Activated CD4-positive, alpha-beta T cell treated with anti-CD3 and anti-CD28 coated beads, Interleukin-2, amount 10 ng/mL, durations not matched to agents 7 days and 5 days (primary cell): ENCODE measurements at places on chromosomes 11 and 22. TPM values are rescaled to one million over a fixed set of nuclear protein-coding genes. Genes with fewer than 3 reads are reported as not detected.
A peak's percentile ranks its signal among the peaks of the same experiment; 100 is the strongest.

The GAB4 gene
- total RNA-seq = not detected

The IGSF9B gene
- 142 TPM for total RNA-seq

The FXYD6 gene
- total RNA-seq = not detected

The MMP12 gene
- total RNA-seq = not detected

DNA sequence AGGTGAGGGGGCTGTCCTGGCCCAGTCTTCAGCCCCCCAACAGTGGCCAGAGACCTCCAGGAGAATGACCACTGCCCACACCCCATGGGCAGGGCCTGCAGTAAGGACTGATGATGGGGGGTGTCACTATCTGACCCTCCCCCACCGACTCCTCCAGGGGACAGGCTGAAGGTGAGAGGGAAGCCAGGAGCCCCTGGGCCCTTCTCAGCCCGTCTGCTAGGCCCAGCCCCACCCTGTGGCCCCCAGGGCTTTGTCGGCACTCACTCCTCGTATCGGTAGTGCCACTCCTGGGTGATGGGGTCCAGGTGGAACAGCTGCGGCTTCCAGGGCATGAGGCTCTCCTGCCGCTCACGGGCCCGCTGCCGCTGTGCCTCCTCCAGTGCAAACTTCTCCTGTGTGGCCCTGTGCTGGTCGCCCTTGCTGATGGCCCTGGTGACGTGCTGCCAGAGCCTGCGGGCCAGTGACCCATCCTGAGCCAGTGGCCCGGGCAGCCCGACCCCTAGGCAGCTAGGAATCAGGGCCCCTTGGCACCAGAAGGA lies 35.4 kb upstream of the CARS1 start:
- no peaks in the 10 kb centered on the region for H3K36me3 ChIP-seq
- peaks cover 7% of the 10 kb centered on the region for H3K4me1 ChIP-seq
- H3K27me3 ChIP-seq = no peaks in the 10 kb centered on the region
- no peak overlapping the region for H3K4me3 ChIP-seq
- no peak overlapping the region for H3K27ac ChIP-seq

- peak overlapping the region; percentile 96 for H3K27ac ChIP-seq
- no peak for DNase-seq
- no peak overlapping the region for H3K4me3 ChIP-seq
- peaks cover 12% of the 10 kb centered on the region for H3K36me3 ChIP-seq
These were observed 11.3 kb downstream of the PLAAT2 start for GRCh38 chr11:63551889-63552266.

GRCh38 chr22:39446239-39446721 lies 10.5 kb upstream of the MGAT3 start:
- peaks cover 13% of the 10 kb centered on the region for H3K36me3 ChIP-seq
- peaks cover 1% of the 10 kb centered on the region for H3K27me3 ChIP-seq
- H3K27ac ChIP-seq = peak overlapping the region; percentile 99
- H3K4me1 ChIP-seq = peaks cover 60% of the 10 kb centered on the region
- peak overlapping the region; percentile 91 for H3K4me3 ChIP-seq
- peak; percentile 14 for DNase-seq

- H3K4me3 ChIP-seq = no peak overlapping the region
- peaks cover 33% of the 10 kb centered on the region for H3K36me3 ChIP-seq
- no peak for DNase-seq
- H3K27ac ChIP-seq = no peak overlapping the region
These were observed 32.8 kb upstream of the NUP50 start for GRCh38 chr22:45130891-45131290.

The RASD2 gene
- not detected for total RNA-seq

The GPHA2 gene
- not detected for total RNA-seq

The RAG2 gene
- total RNA-seq = not detected

The SLC37A2 gene
- total RNA-seq = 0.73 TPM

The HIRA gene
- total RNA-seq = 45.0 TPM

The APLNR gene
- total RNA-seq = not detected

DNA sequence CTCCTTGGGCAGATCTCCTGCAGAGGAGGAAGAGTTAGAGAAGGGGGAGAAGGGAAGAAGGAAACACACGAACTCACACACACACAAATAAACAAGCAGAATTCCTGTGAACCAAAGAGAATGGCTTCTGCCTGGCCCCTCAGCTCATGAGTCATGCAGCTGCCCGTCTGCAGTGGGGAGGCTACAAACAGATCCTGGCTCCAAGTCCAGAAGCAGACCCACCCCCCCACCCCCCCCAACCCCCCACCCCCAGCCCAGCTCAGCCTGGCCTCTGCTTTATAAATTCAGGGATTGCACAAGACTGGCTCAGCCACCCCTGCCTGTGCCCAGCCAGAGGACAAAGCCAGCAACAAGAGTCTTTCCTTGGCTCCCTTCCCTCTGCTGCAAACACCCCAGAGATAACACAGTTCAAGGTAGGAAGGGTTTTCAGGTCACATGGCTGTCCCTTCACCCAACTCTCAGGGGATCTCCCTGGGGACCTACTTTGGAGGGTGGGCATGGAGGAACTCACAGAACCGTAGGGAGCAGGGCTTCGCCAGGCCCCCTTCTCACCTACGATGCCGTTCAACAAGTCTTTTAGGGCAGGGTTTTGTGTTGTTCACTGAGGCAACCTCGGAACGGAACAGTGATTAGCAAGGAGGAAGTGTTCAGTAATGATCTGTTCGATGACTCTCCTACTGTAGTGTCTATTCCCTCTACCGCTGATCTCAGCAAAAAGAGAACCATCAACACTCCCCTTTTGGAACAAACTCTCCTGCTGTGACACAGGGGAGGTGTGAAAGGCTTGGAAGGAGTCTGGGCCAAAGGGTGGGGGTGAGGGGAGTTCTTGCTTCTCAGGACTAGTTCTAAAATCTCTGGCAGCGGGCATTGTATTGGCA lies 35.5 kb downstream of the RPL27A start:
- H3K27ac ChIP-seq = no peak overlapping the region
- H3K27me3 ChIP-seq = peaks cover 3% of the 10 kb centered on the region
- no peaks in the 10 kb centered on the region for H3K36me3 ChIP-seq
- no peak for DNase-seq
- no peaks in the 10 kb centered on the region for H3K4me1 ChIP-seq
- no peak overlapping the region for H3K4me3 ChIP-seq

DNA sequence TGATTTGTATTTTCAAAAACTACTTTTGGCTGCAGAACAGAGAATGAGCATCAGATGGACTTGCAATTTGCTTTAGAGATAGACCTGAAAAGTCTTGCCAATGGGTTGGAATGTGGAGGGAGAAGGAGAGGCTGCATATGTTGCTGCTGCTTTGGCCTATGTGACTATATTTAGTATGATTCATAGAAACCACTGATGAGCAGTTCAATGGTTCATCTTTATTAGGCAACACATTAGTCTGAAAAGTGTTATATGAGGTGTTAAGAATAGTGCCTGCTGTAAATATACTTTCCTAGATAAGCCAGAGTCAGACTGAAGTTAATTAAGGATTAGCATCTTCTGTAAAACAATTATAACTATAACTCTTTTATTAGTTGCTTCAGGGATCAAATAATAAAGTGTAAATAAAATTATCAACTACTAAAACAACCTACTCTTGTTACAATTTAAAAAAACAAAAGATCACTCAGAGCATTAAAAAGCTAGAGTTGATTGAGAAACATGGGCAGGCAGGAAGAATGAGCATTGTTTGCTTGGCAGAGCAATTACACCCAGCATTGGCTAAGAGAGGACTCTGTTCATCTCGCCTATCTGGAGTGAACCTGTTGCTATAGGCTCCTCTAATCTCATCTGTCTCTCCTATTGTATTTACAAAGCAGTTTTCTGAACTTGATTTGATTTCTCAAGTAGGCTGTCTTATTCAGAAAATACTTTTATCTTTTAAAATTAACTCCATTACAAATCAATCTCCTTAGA lies 36.3 kb downstream of the HORMAD2 start:
- no peak for DNase-seq
- H3K4me1 ChIP-seq = peaks cover 37% of the 10 kb centered on the region
- H3K27ac ChIP-seq = no peak overlapping the region
- no peaks in the 10 kb centered on the region for H3K27me3 ChIP-seq
- peaks cover 3% of the 10 kb centered on the region for H3K36me3 ChIP-seq

DNA sequence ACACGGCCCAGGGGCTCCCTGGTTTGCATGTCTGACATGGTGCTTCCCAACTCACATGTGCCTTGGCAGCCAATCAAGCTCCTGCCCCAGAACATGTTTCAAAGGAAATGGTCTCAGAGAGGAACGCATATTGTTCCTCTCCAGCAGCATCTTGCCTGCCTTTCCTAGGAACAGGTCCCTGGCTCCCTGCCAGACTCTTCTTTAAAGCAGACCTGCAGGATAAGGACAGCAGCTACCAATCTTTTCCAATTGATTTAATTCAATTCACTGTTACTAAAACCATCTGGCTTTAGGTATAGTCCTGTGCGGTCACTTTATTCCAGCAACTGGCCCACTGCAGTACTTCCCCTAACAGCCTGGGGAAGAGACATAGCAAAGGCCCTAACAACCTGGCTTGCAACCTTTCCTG lies 79.9 kb downstream of the AMBRA1 start:
- no peaks in the 10 kb centered on the region for H3K27me3 ChIP-seq
- no peak overlapping the region for H3K27ac ChIP-seq
- no peak overlapping the region for H3K4me3 ChIP-seq

The FAT3 gene
- total RNA-seq = not detected

- no peak overlapping the region for H3K27ac ChIP-seq
- H3K4me3 ChIP-seq = no peak overlapping the region
- H3K36me3 ChIP-seq = peaks cover 26% of the 10 kb centered on the region
- no peak for DNase-seq
- peaks cover 9% of the 10 kb centered on the region for H3K4me1 ChIP-seq
These were observed 76.1 kb downstream of the MED15 start for GRCh38 chr22:20583471-20583922.

The MOV10L1 gene
- not detected for total RNA-seq

DNA sequence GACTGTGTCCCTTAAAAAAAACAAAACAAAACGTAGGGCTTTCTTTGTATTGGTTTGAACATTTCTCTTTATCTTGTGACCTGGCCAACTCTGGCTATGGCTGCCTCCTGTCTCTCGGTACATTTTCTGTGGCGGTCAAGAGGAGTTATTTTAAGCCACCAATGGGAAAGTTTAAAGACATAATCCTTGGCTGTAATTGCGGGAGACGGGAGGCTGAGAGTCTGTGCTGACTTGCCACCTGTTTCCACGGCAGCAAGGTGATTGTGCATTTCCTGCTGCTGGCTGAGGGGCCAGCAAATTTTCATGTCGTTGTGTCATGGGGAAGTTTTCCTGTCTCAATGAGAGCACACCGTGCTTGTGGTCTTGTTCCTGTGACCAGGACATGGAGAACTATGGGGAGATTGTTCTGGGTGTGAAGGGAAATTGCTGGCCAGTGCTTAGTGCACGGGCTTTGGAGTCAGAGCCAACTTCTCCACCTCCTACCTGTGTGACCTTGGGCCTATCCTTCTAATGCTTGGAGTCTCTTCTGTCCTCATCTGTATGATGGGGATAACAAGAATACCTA lies 11.0 kb downstream of the PTPRJ start:
- no peak for DNase-seq
- H3K27ac ChIP-seq = peak overlapping the region; percentile 76
- peaks cover 39% of the 10 kb centered on the region for H3K36me3 ChIP-seq
- no peaks in the 10 kb centered on the region for H3K27me3 ChIP-seq

- H3K27me3 ChIP-seq = peaks cover 16% of the 10 kb centered on the region
- no peak overlapping the region for H3K27ac ChIP-seq
- H3K4me3 ChIP-seq = no peak overlapping the region
- DNase-seq = no peak
These were observed 5.2 kb downstream of the C22orf31 start for GRCh38 chr22:29056472-29056871.

The MMP13 gene
- total RNA-seq = not detected

DNA sequence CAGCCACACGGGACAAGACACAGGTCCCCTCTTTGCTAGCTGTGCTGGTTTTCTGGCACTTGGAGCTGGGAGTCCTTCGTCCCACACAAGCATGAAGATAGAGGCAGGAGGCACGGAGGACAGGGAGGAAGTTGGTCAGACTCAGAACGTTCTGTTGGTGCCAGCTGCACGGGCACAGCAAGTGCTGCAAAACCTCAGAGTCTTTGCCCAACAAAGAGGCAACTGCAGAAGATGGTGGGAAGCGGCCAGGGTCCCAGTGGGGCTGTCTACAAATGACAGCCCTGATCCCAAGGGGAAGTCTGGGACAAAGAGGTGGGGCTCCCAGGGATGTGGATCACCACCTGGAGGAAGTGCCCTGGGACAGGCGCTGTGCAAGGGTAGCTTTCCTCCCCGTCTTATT lies 9.4 kb upstream of the OSM start:
- H3K27ac ChIP-seq = peak overlapping the region; percentile 59
- no peaks in the 10 kb centered on the region for H3K27me3 ChIP-seq
- H3K36me3 ChIP-seq = peaks cover 38% of the 10 kb centered on the region
- no peak overlapping the region for H3K4me3 ChIP-seq
- DNase-seq = no peak

DNA sequence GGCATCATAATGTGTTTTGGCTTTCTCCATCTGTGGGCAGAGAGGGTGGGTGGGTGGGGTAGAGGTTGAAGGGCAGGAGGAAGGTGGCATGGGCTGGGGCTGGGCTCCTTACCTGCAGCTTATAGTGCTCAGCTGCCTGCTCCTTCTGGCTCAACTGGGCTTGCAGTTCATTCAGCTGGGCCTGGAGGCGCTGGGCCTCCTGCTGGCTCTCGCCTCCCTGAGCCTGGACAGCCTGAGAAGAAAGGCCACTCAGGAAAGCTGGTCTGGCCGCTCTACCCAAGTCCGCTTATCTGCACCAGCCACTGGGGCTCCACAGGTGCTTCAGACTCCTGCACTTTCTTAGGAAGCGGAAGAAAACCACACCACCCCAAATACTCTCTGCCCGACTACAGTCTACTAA lies 10.4 kb downstream of the IL18BP start:
- H3K36me3 ChIP-seq = peaks cover 60% of the 10 kb centered on the region
- no peak overlapping the region for H3K4me3 ChIP-seq
- H3K27me3 ChIP-seq = no peaks in the 10 kb centered on the region
- no peak for DNase-seq

The ELFN2 gene
- 0.10 TPM for total RNA-seq

DNA sequence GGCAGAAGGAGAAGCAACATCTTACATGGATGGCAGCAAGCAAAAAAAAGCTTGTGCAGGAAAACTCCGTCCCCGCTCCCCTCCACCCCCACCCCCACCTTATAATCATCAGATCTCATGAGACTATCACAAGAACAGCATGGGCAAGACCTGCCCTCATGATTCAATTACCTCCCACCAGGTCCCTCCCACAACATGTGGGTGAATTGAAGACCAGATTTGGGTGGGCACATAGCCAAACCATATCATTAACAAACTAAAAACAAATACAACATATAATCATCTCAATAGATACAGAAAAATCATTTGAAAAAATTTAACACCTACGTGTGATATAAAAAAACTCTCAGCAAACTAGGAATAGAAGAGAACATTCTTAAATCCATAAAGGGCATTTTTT lies 88.8 kb downstream of the BUD13 start:
- no peaks in the 10 kb centered on the region for H3K36me3 ChIP-seq
- DNase-seq = no peak
- H3K27ac ChIP-seq = no peak overlapping the region
- H3K27me3 ChIP-seq = peaks cover 24% of the 10 kb centered on the region
- H3K4me1 ChIP-seq = no peaks in the 10 kb centered on the region

DNA sequence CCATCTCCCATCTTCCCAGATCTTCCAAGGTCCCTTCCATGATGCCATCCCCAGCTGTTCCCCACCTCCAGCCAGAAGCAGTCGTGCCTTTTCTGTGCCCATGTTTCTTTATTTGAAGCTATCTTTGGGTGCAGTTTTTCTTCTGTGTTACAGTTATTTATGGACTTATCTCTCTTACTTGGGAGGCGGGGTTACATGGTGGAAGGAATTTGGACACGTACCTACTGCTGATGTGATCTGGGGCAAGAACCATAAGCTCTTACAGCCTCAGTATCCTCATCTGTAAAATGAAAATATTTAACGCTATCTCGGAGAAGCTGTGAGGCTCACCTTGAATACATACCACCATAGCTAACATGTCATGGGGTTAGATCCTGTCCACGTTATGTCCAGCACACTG lies 98.9 kb downstream of the ZBTB16 start:
- H3K27ac ChIP-seq = peak overlapping the region; percentile 77
- peaks cover 62% of the 10 kb centered on the region for H3K4me1 ChIP-seq
- DNase-seq = no peak
- H3K36me3 ChIP-seq = peaks cover 16% of the 10 kb centered on the region
- H3K27me3 ChIP-seq = no peaks in the 10 kb centered on the region
- no peak overlapping the region for H3K4me3 ChIP-seq
